ENCODE measurements at places on chromosomes 2 and 18.
A peak's percentile ranks its signal among the peaks of the same experiment; 100 is the strongest.

GRCh38 chr2:776487-776886, 99.3 kb upstream of the TMEM18 start:
- no peak for DNase-seq

DNA sequence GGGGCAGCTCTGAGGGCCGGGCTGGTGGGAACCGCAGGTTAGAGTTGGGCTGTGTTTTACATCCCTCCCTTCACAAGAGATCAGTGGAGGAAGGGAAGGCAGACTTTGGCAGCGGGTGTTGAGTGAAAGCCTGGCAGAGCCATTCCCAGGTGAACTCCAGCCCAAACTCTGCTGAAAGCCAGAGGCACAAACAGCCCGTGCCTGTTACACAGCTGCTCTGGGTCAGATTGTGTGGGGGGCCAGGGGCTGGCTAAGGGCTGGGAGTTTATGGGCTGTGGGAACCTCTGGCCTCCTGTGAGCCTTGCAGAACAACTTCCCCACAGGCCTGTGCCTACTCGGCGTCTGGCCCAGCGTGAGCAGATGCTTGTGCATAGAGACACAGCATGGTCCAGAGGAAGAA, 286.8 kb downstream of the CLIP4 start:
- DNase-seq = no peak

GRCh38 chr2:226387499-226387942, 412.1 kb downstream of the IRS1 start:
- DNase-seq = no peak

DNA sequence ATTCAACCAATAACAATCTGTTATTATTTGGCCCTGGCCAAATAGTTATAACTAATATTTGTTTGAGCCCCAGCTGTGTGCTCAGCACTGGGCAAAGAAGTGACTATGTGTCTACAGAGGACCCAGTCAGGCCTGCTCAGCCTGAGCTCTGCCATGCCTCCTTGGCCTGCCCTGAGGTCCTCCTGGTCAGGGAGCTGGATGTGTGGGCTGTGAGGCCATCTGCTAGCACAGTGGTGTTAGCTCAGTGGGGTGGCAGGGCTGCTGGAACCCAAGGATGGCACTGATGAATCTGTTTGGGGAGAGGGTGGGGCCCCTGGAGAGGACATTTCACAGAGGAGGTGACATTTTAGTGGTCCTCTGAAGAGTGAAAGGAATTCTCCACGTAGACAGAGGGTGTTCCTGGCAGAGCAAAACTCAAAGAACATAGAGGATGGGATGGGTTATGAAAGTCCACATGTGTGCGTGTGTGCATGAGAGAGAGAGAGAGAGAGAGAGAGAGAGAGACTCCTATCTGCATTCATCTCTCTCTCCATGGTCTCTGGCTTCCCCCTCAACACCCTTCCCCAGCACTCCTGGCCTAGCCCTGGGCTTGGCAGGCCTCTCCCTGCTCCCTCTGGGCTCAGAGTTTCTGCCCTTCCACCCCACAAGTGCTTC, 21.2 kb upstream of the ATOH8 start:
- no peak for DNase-seq

GRCh38 chr2:436205-436604, 148.3 kb upstream of the ALKAL2 start:
- DNase-seq = no peak

DNA sequence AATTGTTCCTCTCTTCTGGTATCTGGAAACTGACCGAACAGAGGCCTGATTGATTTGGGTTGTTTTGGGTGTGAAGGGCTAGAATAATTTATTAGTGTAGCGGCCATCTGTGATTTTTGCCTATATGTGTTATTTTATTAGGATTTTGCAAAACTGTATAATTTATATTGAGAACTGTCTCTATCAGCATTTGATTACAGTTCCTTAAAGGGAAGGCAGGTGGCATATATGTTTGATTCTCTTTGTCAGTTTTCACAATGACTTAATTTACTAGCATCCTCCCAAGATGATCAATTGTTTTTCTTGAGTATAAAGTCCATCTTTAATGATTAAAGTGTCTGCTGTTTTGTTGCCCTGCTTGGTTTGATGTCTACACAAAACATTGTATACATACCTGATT, 4.5 kb downstream of the NBEAL1 start:
- DNase-seq = no peak

DNA sequence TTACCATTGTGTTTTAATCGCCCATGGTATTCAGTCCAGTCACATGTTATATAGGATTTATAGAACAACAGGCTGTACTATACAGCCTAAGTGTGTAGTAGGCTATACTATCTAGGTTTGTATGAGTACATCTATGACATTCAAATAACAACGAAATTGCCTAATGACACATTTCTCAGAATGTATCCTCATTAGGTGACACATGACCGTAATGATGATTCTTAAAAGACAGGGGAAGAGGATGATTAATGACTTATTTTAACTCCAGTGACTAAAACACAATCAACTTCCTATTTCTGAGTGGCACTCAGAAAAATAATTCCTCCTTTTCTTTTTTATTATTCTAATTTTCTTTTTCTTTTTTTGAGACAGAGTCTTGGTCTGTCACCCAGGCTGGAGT, 63.0 kb upstream of the ACSL3 start:
- no peak for DNase-seq

- no peak for DNase-seq
Measured at GRCh38 chr18:8978394-8978793, 124.1 kb upstream of the NDUFV2 start.

GRCh38 chr2:221502270-221503010, 69.7 kb downstream of the EPHA4 start:
- no peak for DNase-seq

GRCh38 chr2:84427235-84428138, 31.6 kb downstream of the SUCLG1 start:
- DNase-seq = no peak

DNA sequence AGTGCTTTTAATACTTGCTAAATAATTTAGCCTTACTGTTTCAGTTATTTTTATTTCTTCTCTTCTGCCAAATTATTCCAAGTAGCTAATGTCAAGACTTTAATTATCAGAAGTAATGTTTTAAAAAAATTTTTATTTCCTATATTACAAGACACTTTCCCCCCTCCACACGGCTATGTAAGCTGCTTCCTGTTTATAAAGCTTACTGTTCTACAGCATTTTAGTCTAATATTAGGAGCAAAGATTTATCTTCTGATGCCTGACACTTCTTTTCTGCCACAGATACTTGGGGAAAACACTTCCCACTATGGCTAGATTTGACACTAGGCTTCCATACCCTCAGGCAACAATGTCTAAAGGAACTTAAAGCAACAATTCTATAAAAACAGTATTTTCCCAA, 62.3 kb downstream of the ROCK1 start:
- no peak for DNase-seq

DNA sequence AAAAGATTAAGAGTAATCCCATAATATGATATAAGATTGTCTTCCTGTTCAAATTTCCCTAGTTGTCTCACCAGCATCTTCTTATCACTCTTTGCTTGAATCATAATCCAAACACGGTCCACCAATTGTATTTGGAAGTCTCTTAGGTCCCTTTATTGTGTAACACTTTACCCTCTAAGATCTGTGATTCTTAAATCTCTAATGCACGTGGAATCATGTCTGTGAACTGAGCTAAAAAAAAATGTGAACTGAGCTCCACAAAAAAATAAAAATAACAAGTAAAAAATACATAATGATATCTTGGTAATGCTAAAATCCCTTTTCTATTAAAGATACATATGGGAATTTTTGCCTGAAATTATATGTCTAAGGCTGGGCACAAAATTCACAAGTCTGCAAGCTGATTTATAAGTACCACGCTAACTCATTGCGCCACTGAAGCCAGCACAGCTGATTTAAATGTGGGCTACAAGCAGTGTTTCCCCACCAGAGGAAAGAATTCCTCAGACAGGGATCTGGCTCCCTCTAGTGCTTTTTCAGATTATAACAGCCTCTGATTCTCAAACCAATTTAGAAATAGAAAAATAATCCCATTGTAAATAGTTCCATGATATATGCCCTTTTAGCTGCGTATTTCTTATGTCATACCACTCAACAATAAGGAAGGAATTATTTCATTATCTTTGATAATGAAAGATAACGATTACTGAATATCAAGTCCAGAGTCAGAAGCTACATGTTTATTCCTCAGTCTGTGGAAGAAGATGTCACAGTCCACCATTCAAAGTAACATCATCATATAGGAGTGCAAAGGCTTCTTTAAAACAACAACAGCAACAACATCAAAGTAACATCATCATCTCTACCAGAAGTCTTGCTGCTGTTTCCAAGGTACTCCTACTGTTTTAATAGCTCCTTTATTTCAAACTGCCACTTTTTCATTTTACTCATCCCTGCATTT, 22.9 kb downstream of the RBM43 start:
- peak; percentile 40 for DNase-seq

DNA sequence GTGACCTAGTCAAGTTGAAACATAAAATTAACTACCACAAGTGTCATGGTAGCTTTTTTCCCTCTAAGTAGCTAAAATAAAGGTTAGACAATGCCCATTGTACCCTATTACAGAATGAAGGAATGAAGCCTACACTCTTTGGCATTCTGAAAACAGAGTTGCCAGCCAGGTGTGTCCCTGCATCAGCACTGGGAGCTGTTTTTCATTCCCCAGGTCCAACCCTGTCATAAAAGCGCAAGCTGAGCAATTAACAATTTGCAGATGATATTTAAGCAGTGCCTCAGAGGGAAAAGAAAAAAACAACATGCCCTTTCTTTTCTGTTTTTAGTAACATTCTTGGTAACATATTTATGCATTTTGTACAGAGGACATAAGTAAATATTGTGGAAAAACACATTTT, 46.8 kb upstream of the MGAT4A start:
- no peak for DNase-seq

DNA sequence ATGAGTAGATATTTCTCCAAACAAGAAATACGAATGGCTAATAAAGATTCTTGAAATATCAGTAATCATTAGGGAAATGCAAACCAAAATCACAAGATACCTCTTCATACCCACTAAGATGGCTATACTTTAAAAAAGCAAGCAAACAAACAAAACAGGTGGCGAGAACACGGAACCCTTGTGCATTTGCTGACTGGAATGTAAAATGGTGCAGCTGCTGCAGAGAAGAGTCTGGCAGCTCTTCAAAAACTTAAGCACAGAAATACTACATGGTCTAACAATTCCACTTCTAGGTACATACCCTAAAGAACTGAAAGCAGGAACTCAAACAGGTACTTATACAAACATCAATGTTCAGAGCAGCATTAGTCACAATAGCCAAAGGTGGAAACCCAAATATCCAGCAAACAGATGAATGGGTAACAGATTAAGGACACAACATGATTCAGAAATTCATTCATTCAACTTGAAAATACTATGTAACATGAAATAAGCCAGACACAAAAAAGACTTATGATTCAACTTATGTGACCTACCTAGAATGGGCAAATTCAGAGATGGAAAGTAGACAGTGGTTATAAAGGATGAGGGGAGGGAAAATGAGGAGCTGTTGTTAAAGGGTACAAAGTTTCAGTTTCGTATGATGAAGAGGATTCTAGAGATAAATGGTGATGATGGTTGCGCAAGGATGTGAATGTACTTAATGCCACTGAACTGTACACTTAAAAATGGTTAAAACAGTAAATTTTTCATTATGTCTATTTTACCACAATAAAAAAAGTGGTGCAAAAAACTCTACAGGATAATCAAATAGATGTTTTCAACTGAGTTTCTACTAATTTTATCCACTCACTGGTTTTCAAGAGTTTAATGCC, 26.9 kb upstream of the GPR75 start:
- DNase-seq = no peak

- DNase-seq = no peak
Measured at GRCh38 chr18:49875783-49876182, 62.5 kb upstream of the ACAA2 start.

DNA sequence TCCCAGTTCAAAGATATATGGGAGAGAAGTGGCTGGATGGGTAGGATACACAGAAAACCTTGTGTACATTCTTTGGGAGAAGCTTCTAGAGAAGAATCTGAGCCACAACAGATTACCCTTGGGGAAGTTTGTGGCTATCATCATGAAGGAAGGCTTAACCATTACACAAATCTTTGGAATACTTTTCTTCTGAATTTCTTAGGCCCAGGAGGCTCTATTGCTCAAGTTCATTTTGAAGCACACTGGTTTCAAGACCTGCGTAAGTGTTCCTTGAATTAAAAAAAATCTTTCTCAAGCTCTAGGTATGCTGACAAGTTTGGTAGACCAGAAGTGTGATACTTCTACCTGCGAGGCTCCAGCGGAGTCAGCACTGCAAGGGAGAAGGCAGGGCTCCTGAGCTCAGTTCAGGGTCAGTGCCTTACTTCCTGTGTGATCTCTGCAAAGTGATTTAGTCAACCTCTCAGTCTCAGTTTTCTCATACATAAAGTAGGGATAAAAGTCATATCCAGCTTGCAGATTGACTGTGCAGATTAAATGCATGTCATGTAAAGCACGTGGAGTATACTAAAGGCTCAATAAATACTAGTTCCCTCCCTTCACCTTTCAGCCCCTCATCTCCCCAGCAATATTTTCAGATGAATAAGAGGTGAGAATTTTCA, 438.6 kb downstream of the DLGAP1 start:
- no peak for DNase-seq

DNA sequence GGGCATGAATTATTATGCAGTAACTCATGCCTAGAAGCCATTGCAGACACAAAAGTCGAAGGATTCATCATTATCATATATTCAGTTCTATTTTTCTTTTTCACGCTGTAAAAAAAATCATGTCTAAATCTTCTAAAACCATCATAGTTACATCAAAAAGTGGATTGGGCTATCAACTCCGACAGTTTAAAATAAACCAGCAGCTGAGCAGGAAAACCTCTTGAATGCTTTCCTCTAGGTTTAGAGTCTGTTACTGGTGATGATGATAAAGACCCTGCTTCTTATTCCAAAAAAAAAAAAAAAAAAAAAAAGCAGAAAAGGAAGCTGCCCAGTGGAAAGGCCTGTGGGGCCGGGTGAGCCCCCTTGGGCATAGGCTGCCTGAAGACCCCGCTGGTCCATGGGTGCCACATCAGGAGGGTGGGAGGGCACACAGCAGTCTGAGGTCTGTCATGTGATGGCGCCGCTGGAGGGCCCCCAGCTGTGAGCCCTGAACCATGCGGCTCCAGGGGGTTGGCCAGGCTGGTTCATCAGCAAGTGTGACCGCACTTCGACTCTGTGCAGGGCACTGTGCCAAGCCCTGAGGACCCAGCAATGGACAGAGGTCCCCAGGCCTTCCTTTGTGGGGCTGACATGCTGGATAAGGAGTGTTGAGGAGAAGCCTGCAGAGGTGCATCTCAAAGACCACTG, 199.6 kb downstream of the EIPR1 start:
- no peak for DNase-seq

Data from central memory CD4-positive, alpha-beta T cell (primary cell).